ENCODE measurements at places on chromosomes 7 and 10. TPM values are rescaled to one million over a fixed set of nuclear protein-coding genes. Genes with fewer than 3 reads are reported as not detected.

The PLCE1 gene
- 0.04 TPM for total RNA-seq

The ZPBP gene
- total RNA-seq: not detected

The PNLIP gene
- total RNA-seq: not detected

The MYH16 gene
- 0.11 TPM for total RNA-seq

The NDUFA5 gene
- total RNA-seq: 55.4 TPM

The SCIN gene
- total RNA-seq: 0.80 TPM

The PWWP2B gene
- total RNA-seq: 0.64 TPM

The H2BK1 gene
- total RNA-seq: 1.2 TPM

The GIMAP7 gene
- total RNA-seq: 32.2 TPM

The FAM241B gene
- total RNA-seq: 9.0 TPM

The GNAT3 gene
- not detected for total RNA-seq

The CRCP gene
- 33.9 TPM for total RNA-seq

The AHR gene
- total RNA-seq: 44.1 TPM
